ENCODE measurements at places on chromosomes 7 and 10.

- DNase-seq, result no peak
Measured at GRCh38 chr7:28086198-28086597, 94.4 kb downstream of the JAZF1 start.

- no peak for DNase-seq
Measured at GRCh38 chr10:10392511-10392910, 625.2 kb upstream of the CELF2 start.

DNA sequence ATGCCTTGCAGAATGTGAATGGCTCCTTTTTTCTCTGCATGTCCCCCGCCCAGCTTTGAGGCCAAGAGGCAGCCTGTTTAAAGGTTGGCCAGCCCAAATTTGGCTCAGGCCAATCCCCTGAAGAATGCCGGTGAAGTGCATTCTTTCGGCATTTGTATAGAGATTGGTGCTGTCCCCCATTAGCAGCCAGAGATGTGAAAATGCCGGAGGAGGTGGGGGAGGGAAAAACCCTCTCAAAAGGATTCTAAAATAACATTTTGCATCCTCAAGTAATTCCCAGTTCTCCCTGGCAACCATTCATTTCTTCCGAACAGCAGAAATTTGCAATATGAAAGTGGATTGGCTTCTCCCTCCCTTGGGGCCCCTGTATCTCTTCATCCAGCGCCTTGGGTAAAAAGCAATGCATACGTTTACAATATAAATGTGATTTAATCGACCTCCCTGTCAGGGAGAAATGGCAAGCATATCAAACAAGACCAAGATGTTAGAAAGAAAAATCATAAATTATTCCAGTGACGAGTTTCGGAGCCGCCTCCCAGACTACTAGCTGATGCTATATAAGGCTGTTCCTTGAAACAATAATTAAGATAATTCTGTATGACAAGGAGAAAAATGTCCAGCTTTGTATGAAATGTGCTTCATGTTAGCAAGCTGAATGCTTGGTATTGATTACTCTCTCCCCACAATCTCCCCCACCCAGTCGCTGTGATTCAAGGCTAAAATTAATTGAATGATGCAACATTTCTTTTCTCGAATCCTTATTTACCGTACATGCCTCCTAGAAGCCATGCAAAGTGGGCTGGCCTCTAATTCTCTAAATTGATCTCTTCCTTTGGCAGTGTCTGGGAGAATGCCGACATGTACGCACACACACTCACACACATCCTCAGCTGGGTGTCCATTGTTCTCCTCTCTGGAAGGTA lies 323.7 kb downstream of the RPS24 start:
- no peak for DNase-seq

- DNase-seq, result no peak
Measured at GRCh38 chr10:103696094-103696410, 159.3 kb downstream of the SH3PXD2A start.

- no peak for DNase-seq
Measured at GRCh38 chr10:78937800-78938694, 130.7 kb upstream of the ZMIZ1 start.

- DNase-seq, result no peak
Measured at GRCh38 chr7:109178342-109178741, 608.7 kb downstream of the DNAJB9 start.

DNA sequence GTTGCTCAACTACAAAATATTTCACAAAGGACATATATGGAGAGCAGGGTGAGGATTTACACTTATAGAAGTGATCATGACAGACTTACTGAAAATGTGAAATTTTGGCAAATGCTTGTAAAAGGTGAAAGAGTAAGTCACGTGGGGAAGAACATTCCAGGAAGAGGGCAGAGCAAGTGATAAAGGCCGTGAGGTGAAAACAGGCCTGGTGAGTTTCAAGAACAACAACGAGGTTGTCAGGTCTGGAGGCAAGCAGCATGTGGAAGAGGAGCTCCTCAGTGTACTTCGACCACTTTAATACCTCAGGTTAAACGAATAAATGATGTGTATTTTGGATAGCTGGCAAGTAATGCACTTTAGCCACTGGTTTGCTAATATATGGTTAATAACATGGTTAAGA lies 706.7 kb downstream of the PCDH15 start:
- no peak for DNase-seq

DNA sequence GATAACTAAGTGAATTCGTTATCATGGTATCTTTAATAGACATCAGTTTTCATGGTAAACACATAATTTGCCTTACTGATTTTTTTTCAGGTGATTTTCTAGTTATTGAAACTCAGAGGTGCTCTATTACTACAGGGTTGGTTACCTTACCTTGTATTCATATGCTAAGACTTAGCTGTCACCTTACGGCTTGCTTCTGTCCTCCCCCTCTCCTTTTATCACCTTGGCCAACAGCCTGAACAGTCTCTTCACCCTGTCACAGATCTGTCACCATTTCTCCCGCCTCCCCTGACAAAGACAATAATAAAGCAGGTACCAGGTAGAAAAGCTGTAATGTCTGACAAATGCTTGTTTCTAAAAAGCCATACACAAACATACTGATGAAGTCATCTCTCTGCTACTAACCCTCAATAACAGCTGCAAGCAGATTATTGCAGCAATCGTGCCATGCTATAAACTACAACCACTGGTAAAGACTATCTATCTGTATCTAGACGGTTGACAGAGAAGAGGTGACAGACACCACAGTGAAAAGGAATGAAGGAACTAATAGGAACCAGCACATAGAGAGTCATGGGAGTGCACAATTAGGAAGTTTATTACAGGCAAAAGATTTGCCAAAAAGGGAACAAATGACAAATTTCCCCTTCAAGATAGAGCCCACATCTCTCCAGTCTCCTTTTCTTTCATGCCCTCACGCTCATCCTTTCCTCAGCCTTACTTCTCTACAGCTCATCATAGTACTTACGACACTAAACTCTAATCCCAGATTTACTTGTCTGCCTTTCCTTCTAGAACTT lies 57.2 kb downstream of the ARHGAP12 start:
- DNase-seq, result no peak

DNA sequence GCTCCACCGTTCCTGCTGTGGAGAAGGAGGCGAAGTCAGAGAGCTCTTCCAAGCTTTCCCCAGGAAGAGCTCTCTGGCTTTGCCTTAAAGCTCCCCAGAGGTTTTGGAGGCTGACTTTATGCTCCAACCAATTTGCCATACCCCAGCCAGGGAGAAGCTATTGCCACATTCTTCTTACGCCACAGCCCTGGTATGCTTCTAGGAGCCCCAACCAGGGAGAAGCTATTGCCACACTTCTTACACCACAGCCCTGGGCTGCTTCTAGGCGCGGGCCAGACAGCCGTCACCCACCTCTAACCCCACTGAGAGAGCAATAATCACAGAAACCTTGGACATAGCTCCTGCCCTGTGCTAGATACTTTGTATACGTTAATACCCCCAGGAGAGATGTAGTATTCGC lies 951 bp downstream of the ELOVL3 start:
- peak; percentile 53 for DNase-seq

DNA sequence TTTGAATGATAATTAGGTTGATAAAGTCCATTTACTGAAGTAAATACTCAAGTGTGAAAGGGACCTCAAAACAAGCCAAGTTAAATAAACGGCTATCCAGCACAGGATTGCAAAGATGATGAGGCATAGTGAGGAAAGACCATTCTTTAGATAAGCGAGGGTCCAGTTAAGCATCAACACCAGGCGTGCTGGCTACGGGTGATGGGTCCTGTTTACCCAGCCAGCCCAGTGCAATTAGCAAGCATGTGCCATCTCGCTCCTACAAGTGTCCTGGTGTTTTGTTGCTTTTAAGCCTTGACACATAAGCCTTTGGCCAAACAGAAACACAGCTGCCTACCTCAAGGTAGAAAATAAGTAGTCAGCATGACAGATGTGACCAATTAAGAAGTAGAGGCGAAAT lies 7.1 kb downstream of the NEBL start:
- no peak for DNase-seq

DNA sequence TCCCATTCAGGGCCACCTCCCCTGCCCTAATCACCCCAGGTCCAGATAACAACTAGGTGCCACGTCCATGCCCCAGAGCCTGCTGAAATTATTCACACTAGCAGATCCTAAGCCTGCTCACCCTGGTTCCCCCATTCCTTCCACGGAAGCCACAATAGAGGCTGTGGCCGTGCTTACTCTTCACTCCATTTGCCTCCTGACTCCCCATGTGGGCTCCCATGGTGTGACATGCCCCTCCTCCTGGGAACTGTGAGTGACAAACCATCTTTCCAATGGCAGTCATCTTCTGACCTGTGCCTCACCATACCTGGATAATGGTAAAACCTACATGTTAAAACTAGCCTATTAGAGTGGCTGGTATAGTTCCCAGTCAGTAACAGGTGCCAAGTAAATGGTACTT lies 216.2 kb upstream of the PRKCQ start:
- DNase-seq, result no peak

DNA sequence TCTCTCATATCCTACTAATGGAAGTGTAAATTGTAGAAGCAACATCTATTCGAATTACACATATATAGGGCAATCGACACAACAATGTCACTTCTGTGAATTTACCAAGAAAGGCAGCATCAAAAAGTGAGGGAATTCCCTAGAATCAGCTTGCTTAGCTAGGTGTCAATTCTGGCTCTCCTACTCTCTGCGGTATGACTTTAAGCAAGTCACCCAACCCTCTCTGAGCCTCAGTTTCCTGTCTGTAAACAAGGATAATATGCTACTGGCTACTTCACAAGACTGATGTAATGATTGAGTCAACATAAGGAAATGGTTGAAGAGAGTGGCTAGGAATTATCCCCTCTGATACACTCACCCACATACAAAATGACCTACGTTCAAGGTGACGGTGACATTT lies 19.4 kb downstream of the CCDC6 start:
- no peak for DNase-seq

DNA sequence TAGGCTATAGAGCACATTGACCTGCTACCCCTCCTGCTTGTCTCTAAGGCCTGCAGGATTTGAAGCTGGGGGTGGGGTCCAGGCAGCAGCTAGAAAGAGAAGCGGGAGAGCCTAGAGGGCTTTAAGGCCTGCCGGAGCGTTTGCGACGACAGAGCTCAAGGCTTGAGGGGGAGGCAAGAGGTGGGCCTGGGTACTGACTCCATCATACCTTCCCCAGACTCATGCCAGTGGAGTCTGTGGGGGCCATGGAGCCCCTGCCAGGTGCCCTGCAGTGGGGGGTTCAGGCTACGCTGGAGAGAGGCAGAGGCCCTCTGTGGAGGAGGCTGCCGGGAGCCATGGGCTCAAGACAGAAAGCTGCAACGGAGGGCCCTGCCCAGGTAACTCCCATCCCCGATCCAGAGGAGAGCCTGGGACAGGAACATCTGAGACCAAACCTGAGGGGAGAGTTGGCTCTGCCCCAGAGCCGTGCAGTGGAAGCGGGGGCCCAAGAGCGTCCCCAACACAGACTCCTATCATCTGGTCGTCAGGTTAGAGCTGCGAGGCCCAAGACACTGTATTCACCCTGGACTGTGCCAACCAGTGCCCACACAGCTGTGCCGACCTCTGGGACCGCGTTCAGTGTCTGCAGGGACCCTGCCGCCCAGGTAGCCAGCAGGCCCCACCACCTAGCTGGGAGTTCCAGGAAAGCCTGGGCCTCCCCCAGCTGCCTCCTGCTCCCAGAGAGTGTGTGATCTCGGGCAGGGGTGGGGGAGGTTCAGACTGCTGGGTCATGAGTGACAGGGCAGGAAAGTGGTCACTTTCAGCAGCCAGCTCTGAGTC lies 13.2 kb upstream of the ZNF862 start:
- DNase-seq, result no peak

Measured in GM04504 (cell line).